ENCODE measurements at places on chromosomes 13 and 19.

DNA sequence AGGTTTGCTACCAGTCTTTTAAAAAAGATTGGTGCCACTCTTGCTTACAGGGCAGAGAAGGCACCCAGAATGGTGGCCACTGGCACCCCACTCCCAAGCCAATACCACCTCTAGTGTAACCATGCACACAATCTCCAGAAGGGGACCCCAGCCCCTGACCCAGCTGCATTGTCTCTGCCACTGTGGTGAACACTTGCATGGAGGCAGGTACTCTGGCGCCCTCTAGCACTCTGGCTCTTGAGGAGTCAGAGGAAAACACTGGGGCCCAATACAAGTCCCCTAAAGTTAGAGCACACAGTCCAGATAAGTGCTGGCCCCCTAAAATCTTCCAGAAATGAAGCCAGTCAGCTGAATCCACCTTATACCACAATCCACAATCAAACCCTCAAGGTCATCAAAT lies 6.0 kb downstream of the ERVV-1 start:
- DNase-seq, result no peak

DNA sequence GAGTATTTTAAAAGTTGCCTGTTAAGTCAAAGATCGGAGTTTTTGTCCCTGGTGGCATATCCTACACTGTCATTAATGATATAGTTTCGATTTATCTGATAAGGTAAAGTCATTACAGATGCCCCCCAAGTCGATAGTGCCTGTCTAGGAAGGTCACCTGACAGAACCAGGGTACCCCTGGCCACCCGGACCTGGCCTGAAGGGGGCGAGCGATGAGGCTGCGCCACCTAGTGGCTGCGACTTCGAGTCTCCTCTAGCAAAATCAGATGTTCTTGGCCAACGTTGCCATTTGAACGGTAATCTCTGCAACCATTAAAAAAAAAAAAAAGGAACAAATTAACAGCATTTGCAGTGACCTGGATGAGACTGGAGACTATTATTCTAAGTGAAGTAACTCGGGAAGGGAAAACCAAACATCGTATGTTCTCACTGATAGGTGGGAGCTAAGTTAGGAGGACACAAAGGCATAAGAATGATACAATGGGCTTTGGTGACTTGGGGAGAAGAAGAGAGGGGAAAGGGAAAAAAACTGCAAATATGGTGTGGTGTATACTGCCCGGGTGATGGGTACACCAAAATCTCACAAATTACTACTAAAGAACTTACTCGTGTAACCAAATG lies 565.1 kb downstream of the LIG4 start:
- no peak for DNase-seq

- no peak for DNase-seq
These were observed 46.4 kb downstream of the CELF5 start for GRCh38 chr19:3270902-3271301.

- no peak for DNase-seq
These were observed 332.1 kb downstream of the HS6ST3 start for GRCh38 chr13:96422002-96422401.

DNA sequence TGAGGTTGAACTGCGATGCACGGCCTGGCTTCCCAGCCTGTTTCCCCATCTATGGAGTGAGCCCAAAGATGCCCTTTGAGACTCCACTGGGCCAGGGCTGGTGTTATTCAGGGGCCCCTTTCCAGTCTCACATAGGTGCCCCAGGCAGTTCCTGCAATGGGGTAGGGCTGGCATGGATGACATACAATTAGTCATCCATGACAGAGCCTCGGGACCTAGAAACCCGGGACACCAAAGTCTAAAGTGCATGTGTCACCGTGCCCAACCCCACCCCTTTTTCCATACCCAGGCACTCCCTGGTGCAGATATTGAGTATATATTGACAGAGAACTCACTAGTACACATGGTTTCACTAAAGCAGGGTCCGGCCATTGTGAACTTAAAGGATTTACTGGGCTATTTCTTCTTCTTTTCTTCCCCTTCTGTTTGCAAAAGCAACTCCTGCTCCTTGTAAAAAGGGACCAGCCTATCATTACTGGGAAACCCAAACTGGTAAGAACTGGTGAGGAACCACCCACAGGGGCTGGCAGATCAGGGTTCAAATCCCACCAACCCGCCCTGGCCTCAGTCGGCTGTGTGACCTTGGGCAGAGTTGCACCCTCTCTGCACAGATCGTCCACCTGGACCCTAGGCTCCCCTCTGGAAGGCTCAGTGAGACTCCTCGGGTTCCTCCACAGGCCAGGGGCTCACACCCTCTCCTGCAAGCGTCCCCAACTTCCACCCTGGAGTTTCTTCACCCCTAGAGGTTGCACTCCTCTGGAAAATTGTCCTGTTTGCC lies 2.7 kb downstream of the B3GNT3 start:
- no peak for DNase-seq

GRCh38 chr13:46178143-46178542 lies 3.8 kb downstream of the LCP1 start:
- DNase-seq, result no peak

GRCh38 chr13:92354583-92354982 lies 872.0 kb upstream of the GPC6 start:
- DNase-seq, result no peak

DNA sequence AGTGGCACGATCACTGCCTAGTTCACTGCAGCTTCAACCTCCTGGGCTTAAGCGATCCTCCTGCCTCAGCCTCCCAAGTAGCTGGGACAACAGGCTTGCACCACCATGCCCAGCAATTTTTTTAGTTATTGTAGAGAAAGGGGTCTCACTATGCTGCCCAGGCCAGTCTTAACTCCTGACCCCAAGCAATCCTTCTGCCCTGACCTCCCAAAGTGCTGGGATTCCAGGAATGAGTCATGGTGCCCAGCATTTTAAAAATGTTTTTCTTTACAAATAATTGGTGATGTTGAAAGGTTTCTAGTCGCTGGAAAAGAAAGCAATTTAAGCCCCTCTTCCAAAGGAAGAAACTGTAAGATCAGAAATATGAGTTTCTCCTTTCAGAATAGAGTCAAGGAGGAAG lies 19.4 kb downstream of the DYRK1B start:
- no peak for DNase-seq

- DNase-seq, result no peak
These were observed 4.6 kb upstream of the TPP2 start for GRCh38 chr13:102591988-102592781.

GRCh38 chr13:80737513-80737912 lies 396.6 kb upstream of the SPRY2 start:
- no peak for DNase-seq

DNA sequence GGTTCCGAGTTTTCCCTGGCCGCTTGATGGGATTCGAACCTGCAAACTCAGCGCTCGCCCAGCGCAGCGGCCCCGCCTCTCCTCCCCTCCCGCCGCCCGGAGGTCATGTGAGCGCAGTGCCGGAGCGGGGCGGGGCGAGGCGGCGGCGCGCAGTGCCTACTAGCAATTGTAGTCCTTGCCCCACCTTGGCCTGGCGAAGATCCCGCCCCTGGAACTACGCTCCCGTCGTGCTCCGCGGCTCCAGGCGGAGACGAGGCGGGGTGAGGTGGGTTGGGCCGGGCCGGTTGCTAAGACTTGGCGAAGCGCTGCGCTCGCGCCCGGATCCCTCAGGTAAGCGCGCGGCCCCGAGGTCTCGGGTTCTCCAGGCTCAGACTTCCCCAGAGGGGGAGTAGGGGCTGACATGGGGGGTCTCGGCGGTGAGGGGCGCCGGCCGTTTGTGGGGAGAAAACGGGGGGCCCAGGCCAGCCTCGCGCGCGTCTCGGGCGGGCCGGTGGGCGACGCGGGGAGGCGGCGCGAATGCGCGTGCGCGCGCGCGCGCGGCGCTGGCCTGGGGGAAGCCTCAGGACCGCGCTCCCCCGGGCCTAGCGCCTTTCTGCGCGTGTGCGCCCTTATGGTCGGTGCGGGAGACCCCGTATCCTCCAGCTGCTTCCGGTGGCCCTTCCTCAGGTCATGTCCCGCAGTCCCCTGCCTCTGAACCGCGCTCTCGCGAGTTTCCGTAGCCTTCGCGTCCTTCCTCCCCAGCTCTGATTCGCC lies at the start of the genes ADAT3 and SCAMP4:
Gene ADAT3 (plus strand): TSS at position 290 of the 753 bp plus-strand sequence. CDS start 6,649 bp downstream, outside the sequence.
Gene SCAMP4 (plus strand): TSS at position 290 of the 753 bp plus-strand sequence. CDS start 9,621 bp downstream, outside the sequence.
- peak; percentile 85 for DNase-seq

- no peak for DNase-seq
These were observed 5.0 kb downstream of the LRRC25 start for GRCh38 chr19:18392417-18392816.

GRCh38 chr19:33872445-33873320 lies 76.0 kb downstream of the KCTD15 start:
- no peak for DNase-seq

GRCh38 chr13:112545856-112546255 lies 42.1 kb downstream of the TUBGCP3 start:
- DNase-seq, result no peak

DNA sequence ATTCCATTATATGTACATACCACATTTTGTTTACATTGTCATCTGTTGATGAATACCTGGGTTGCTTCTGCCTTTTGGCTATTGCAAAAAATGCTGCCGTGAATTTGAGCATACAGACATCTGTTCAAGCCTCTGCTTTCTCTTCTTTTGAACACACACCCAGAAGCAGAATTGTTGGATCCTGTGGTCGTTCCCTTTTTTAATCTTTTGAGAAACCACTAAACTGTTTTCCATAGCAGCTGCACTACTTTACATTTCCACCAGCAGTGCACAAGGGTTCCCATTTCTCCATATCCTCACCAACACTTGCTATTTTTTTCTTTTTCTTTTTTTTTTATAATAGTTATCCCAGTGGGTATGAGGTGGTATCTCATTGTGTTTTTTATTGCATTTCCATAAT lies 123.5 kb downstream of the TEX29 start:
- DNase-seq, result no peak

DNA sequence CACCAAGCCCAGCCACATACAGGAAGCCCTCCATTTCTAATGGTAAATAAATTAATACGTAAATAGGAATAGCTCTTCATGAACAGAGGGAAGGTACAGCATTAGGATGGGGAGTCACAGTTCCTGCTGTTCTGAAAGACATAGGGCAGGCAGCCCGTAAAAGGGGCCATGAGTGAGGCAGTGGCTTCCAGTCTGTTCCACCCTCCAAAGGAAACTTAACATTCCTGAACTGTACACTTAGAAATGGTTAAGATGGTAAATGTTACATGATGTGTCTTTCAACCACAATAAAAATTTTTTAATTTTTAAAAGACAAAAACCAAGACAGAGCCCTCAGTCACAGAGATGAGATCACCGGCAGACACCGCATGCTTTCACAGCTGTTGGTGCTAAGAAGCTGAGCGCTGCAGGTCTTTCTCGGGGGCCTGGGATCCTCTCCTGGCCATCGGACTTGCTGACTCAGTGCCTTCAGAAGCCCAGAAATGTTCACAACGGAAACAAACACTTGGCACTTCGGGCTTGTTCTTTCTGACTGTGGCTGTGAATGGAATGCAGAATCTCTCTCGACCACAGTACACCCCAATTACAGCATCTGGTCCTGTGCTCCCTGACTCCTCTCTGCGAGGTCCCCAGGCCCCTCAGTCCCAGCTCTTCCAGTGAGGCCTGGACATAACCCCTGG lies 36.4 kb downstream of the EPS15L1 start:
- DNase-seq, result no peak

DNA sequence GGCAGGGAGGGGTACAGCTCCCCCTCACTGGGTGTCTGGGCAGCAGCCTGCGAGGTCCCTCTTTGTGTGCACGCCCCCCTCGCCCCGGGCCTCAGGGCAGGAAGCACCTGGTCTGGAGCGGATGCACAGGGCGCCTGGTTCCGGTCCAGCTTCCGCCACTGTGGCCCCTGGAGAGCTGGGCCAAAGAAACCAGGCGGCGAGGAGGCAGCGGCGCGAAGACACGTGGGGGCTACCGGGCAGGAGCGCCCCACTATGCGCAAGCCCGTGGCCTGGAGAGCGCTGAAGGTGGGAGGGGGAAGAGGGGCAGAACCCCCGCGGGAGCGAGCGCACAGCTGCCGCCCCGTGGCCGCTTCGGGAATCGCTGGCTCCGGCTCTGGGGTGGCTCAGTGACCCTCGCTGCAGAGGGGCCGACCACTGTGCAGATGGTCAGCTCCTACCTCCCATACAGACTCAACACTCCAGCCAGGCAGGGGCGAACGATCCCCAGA lies 1.7 kb upstream of the LYL1 start:
- DNase-seq, result no peak

DNA sequence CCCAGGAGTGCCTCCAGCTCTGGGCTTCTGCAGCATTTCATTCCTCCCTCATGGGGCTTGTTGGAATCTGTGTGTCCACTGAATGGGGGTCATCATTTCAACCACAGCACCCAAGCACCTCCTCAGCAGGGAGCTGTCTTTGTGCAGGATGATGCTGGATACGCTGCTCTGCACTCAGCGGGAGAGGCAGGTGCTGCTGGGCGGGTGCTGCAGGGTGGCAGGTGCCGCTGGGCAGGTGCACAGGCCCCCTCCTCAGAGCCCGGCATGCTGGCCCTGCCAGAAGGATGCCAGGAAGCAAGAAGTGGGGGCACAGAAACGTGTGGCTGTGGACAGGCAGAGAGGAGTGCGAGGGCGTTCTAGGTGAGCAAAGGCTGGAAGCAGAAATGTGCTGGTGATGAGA lies 121.8 kb upstream of the VSTM2B start:
- DNase-seq, result no peak

- no peak for DNase-seq
These were observed 13.8 kb downstream of the DEDD2 start for GRCh38 chr19:42203700-42204099.

DNA sequence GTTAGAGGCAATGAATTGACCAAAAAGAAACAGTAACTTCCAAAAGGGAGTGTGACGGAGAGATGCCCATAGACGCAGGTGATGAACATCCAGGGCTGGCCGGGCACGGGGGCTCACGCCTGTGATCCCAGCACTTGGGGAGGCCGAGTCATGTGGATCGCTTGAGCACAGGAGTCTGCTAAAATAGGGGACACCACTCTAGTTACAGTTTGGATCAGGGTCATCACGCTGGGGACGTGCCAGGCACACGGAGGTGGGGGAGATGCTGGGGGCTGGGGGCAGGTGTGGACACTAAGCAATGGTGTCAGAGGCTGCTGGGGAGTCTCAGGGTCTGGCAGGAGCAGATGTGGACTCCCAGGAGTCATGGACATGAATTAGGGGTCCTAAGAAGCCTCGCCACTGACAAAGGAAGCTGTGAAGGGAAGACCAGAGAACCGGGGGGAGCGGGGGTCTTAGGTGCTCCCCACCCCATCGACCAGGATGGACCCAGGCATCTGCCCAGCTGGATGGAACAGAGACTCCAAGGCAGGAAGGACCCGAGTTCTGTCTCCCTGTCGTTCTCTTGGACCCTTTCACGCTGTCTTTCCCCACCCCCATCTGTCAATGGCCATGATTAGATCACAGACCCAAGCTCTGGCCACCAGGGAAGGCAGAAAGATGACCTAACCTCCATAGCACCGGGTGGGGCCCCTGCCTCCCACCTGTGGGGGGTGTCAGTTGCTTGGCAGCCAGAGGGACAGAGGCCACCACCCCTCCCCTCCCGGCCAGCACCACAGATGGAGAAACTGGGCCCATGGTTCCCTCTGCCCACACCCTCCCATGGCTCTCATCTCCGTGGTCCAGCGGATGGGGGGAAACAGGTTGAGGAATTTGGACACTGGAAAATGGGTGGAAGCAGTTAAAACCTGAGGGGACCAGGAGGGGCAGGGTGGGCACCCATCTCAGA lies 19.6 kb downstream of the CCDC8 start:
- DNase-seq, result no peak

- DNase-seq, result no peak
These were observed 1.4 kb upstream of the RAB20 start for GRCh38 chr13:110562696-110563462.

GRCh38 chr19:17938092-17938845 lies 5.5 kb downstream of the CCDC124 start:
- DNase-seq, result no peak

- DNase-seq, result no peak
These were observed 25.8 kb downstream of the LACC1 start for GRCh38 chr13:43905435-43906031.
